ENCODE measurements at places on chromosomes 1 and 21.

GRCh38 chr1:166080967-166081870 lies 85.6 kb downstream of the FAM78B start:
- DNase-seq = no peak
- no peaks in the 10 kb centered on the region for H3K36me3 ChIP-seq
- no peak overlapping the region for H3K27ac ChIP-seq
- no peak overlapping the region for H3K4me3 ChIP-seq

GRCh38 chr21:43207868-43208267 lies 39.1 kb downstream of the CRYAA start:
- no peaks in the 10 kb centered on the region for H3K4me1 ChIP-seq
- peak; percentile 35 for DNase-seq
- no peak overlapping the region for H3K4me3 ChIP-seq
- peaks cover 61% of the 10 kb centered on the region for H3K27me3 ChIP-seq
- H3K36me3 ChIP-seq = no peaks in the 10 kb centered on the region
- no peak overlapping the region for H3K27ac ChIP-seq

DNA sequence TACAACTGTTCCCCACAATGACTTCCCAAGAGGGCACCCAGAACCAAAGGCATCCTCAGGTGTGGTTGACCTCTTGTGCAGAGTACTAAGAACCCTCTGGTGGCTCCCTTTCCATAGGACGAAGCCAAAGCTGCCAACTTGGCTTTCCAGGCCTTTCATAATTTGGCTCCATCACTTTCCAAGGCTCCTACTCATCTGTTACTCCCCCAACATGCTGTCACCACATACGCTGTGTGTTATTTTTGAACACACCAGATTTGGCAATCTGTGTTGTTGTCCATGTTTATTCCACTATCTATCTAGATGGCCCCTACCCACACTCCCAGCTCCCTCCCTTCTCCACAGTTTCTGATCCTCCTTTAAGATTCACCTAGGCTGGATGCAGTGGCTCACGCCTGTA lies 10.2 kb upstream of the NKAIN1 start:
- no peak overlapping the region for H3K27ac ChIP-seq
- no peaks in the 10 kb centered on the region for H3K27me3 ChIP-seq
- H3K36me3 ChIP-seq = no peaks in the 10 kb centered on the region
- H3K4me1 ChIP-seq = no peaks in the 10 kb centered on the region

DNA sequence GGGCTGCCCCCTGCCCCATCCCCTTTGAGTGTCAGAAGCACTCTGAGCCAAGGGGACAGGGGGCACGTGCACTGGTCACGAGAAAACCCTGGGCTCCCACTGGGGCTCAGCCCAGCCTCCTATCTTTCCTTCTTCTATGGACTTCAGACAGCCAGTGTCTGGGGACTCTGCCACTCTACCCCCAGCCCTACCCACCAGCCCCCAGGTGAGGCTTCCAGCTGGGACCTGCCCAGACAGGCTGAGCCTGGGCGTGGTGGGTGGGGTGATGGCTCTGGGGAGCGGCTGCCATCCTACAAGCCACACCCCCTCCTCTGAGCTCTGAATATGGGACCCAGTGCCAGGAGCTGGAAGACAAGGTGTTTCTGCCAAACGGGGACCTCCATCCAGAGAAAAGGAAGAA lies 8.0 kb upstream of the SFN start:
- no peak overlapping the region for H3K4me3 ChIP-seq
- no peaks in the 10 kb centered on the region for H3K4me1 ChIP-seq
- H3K27me3 ChIP-seq = no peaks in the 10 kb centered on the region
- peaks cover 65% of the 10 kb centered on the region for H3K36me3 ChIP-seq
- H3K27ac ChIP-seq = no peak overlapping the region

GRCh38 chr21:38847556-38847955 lies 41.8 kb downstream of the ETS2 start:
- H3K36me3 ChIP-seq = no peaks in the 10 kb centered on the region
- no peak overlapping the region for H3K27ac ChIP-seq
- no peaks in the 10 kb centered on the region for H3K4me1 ChIP-seq
- no peak overlapping the region for H3K4me3 ChIP-seq

GRCh38 chr1:113388621-113389358 lies 1.5 kb upstream of the MAGI3 start:
- no peaks in the 10 kb centered on the region for H3K27me3 ChIP-seq
- H3K36me3 ChIP-seq = no peaks in the 10 kb centered on the region
- H3K4me1 ChIP-seq = peaks cover 24% of the 10 kb centered on the region
- no peak for DNase-seq
